Smooth muscle cell of trachea (primary cell): ENCODE measurements at places on chromosomes 2 and 18. TPM values are rescaled to one million over a fixed set of nuclear protein-coding genes. Genes with fewer than 3 reads are reported as not detected.

SCYGR4 gene
- total RNA-seq: not detected in 2 replicates

STPG4 gene
- total RNA-seq: 0.17 TPM in 1 of 2 replicates, not detected in the other

SETBP1 gene
- total RNA-seq: 3.6 and 6.5 TPM in 2 replicates

UGT1A4 gene
- total RNA-seq: not detected in 2 replicates

CERS6 gene
- total RNA-seq: 11.6 and 15.9 TPM in 2 replicates

CCDC141 gene
- total RNA-seq: under 0.01 and 0.29 TPM in 2 replicates

COLEC12 gene
- 122 and 177 TPM in 2 replicates for total RNA-seq

RNF144A gene
- total RNA-seq: 0.99 and 2.0 TPM in 2 replicates

GAREM2 gene
- total RNA-seq: 1.3 TPM in 2 replicates
